ENCODE measurements at places on chromosomes 4 and X.

DNA sequence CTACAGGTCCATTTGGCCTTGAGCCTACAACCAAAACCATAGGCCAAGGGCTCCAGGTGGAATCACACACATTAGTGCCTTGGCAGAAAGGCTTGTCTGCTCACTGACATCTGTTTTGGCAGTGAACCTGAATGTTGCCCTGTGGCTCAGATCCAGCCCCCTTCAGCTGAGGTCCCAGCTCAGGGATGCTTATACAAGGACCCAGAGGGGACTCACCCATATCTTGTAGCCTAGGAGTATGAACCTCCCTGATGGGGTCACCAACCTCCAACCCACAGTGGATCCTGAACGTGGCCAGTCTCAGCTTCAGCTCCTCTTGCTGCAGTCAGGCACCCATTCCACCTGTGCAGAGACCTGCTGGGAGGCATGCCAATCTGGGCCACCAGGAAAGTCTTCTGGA is 50.8 kb upstream of the HMX1 start:
- no peak for DNase-seq

GRCh38 chrX:68831405-68832100 is 2.7 kb downstream of the EFNB1 start:
- no peak for DNase-seq

DNA sequence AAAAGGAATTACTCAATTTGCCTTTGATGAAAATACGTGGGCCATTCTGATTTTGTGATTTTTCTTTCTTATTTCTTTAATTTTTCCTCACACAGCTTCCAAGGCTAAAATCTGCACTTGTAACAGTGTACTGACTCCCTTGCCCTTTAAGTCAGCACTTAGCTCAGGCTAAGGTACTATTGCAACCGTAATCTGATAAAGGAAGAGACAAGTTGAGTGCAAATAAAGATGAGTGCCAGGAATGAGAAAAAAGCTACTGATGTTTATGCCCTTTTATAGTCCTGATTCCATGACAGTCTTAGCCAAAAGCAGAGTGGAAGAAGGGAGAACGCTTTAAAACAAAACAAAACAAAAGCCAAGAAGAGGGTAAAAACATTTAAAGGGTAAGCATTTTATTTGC is 6.0 kb downstream of the DMD start:
- no peak for DNase-seq

DNA sequence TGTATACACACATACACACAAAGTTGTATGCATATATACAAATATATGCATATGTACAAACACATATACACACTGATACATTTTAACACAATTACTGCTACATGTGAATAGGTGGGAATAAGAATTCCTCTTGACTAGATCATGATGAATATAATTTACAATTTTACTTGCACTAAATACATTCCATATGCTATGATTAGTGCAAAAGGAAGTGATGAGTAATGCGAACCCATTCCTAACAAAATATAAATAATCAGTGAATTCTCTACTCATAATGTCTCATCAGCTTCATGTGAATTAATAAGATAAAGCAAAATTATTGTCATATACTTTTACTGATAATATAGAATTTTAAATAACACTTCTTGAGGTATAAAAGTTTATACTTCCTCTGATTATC is 1077.3 kb upstream of the PCDH10 start:
- no peak for DNase-seq
